ENCODE measurements at places on chromosomes 2 and 18.
A peak's percentile ranks its signal among the peaks of the same experiment; 100 is the strongest.

DNA sequence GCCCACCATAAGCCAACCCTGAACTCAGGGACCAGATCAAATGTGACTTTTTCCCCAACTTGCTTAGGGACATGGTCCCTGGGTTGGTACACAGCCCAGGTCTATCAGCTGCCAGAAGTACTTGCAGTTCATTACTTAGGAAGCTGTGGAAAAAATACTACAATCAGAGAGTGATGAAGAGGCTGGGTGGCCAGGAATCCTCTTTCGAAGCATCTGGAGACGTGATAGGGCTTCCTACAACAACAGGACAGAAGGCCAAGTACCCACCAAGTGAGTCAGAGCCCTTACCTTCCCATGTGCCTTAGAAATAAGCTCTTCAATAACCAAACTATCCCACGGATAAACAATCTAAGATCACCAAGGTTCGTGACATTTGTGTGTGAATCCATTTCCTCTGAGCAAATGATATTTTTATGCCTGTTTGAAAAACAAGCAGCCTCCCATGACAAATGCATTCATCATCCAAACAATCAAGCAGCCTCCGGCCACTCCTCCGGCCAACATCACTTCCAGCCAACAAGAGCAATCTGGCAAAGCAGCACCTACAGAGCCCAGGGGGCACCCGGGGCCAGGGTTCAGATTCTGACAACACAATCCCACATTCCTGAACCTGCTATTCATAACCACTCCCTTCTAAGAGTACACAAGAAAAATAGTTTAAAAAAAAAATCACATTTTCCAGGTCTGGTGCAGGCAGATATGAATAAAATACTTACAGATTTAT, 26.4 kb downstream of the TBC1D8 start:
- no peak for DNase-seq

DNA sequence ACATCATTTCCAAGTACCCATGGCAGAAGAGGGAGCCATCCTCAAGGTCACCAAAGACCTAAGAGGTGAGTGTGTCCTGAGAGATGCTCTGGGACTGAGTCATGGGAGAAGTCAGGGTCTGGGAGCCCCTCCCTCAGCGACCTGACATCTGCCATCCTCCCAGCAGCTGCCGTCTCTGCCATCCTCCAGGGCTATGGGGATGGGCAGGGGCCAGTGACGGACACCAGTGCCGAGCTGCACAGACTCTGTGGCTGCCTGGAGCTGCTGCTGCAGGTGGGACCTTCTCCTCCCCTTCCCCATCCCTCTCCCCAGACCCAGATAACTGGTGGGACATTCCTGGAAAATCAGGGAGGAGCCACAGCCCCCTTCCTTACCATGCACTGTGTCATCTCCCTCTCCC, 1.5 kb downstream of the RUFY4 start:
- no peak for DNase-seq

GRCh38 chr2:232448304-232448690, 7.7 kb upstream of the ALPI start:
- no peak for DNase-seq

- DNase-seq, result no peak
Observed at GRCh38 chr18:71899707-71900472, 644.3 kb downstream of the CBLN2 start.

- no peak for DNase-seq
Observed at GRCh38 chr2:18123577-18123976, 245.1 kb downstream of the KCNS3 start.

DNA sequence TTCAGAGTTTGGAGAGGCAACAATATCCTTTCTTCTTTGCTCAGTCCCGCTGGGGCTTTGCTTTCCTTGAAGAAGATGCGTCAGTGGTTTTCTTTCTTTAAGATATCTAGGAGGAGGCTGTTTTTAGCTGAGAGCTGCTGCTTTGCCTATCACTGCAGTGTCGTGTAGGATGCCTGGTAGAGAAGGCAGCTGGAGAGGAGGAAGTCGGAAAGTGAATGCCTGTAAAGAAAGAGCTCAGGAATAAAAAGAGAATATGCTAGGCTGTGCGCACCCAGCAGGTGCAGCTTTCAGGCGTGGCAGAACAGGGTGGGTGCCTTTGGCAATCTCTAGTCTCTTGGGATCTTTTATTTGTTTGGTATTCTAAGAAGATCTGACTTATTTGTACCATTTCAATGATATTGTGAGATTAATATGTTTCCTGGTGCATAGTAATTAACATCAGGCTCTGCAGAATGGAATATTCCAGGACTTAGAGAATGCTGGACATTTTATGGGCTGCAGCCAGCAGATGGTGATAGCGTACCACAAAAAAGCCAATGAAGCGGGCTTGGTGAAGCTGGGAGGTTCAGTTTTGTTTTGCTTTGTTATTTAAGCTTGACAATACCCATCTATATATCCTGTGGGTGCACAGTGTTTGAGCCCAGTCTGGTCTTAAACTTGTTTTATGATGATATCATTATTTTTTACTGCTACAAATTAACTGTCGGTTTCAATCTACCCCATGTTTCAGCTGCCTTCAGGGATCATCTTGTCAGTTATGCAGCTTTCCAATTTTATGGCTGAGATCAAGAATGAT, 34.9 kb downstream of the CAVIN2 start:
- DNase-seq, result peak; percentile 5

- no peak for DNase-seq
Observed at GRCh38 chr2:232385660-232386489, 7.3 kb downstream of the ALPP start.

- no peak for DNase-seq
Observed at GRCh38 chr2:119647440-119648169, 31.4 kb upstream of the TMEM177 start.

DNA sequence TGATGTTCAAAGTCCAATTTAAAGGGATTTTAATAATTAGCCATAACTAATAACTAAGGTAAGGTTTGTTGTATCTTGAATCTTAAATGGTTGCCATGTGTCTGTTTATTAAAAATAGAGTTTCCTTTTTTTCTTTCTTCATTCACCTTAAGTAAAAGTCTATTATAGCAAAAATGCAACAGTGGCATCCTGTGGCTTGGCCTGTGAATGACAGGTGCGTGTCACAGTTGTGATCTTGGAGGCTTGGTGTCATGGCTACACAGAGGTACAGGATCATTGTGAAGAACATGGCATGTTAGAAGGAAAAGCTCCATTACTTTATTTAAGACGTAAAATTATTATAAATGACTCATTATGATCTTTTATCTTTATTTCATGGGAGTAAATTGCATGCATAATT, 246.1 kb downstream of the BCL2 start:
- no peak for DNase-seq

DNA sequence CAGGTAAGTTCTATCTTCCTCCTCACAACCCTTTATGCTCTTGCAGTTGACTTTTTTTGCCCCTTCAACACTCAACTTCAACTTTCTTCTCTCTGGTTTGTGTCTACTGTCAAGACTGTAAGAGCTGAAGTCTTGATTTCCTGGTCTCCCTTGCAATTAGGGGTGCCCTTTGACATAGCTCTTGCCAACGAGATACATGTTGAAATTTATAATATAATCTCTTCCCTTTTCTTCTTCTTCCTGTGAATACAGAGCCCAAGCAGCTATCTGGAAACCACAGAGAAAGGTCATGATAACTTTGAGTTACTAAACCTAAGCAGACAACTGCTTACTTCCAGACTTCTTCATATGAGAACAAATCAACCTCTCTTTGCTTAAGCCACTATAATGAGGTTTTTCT, 163.5 kb downstream of the MC4R start:
- no peak for DNase-seq

GRCh38 chr2:673615-674320, 3.4 kb downstream of the TMEM18 start:
- no peak for DNase-seq

DNA sequence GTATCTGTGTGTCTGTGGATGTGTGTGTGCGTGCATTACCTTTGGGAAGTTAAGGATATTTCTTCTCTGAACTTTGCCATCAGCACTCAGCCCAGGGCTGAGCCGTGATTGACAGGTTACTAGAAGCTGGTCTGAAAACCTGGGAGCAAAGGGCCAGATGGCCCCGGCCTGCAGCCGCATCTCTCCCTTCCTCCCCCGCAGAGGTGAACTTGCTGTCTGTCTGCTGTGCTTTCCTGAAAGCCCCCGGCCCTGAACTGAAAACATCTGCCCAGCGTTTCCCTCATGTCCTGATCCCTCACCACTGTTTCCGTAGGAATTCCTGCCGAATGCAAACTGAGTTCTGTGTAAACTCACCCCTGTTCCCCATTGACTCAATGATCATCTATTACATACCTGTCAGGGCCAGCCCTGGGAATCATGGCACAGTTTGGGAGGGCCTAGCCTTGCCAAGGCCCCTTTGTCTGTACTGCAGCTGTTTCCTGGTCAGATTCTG, 45.8 kb downstream of the MYCN start:
- no peak for DNase-seq

DNA sequence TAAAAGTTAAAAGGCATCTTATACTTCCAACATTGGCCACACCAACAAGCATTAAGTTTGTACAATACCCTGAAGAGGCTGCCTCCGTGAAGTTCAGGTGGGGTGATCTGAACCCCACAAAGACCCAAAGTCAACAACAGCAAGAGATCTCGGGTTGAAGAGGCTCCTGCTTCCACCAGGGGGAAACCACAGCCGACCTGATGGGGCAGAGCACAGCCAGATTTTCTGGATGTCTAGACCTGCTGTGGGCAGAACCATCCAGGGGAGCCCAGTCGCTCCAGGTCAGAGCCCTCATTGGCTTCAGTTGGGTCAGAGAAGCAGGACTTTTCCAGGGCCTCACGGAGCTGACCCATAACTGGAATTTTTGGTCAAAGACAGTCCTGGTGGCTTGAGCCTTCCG, 66.5 kb upstream of the ACKR3 start:
- DNase-seq, result no peak

GRCh38 chr18:46755315-46756024, 1.4 kb downstream of the ST8SIA5 start:
- no peak for DNase-seq

DNA sequence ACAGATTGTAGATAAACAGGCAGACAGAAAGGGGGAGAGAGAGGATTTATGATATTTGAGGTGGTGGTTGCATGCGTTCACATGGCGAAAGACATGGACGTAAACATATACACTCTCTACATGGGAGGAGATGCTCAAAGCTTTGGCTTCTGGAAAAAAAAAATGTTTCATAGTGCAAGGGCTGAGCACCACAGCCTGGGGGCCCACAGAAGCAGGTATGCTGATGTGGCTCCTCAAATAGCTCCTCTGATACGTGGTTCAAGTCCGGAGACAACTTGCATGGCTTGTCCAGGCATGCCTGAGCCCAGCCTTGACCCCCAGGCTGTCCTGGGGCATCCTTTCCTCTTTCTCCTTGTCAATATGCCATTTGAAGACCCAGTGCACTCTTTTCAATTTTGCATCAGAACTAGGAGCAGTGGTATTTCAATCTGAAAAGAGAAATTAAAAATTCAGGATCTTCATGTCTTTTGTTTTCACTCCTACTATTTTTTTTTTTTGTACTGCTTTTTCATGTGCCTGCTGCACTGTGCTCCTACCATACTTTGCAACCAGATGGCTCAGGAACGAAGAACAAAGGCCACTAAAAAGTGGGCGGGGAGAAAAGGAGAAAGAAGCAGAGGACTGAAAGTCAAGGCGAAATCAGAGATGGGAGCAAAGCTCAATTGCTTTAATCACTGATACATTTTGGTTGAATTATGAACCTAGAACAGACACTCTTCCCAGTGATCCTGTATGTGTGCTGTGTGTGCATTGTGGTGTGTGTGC, 495.7 kb upstream of the TCF4 start:
- no peak for DNase-seq

DNA sequence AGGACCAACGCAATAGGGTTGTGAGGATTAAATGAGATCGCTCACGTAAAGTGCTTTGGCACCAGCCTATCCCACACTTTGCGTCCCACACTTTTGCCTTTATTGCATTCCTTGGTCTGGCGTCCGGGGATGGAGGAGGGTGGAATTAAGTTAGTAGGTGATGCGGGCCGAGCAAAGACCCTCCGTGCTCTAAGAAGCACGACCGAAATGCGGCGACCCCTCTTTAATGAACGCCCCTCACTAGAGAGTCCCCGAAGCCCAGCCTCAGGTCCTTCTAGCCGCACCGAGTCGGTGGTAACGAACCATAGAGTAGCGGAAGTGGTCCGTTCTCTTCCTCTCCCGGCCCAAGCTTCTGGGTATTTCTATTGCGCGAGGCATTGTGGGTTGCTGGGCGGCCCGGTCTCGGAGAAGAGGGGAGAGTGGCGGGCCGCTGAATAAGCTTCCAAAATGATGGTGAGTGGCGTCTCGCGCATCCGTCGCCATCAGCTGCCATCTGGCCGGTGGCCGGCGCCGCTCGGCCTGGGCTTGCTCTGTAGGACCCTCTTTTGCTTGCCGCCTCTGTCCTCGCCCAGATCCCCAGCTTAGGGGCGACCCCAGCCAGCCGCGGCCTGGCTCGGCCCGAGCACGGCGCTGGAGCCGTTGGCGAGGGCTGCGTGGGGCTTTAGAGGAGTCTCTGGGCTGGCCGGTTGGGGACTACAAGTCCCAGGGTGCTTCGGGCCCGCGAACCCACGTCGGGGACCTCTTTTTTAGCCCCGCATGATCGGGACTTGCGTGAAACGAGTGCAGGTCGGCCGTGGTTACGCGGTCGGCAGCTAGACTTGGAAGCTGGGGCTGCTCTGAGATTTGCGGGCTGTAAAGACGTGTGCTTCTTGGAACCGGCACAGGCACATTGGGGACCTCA, at the start of gene CCT7:
CCT7 (plus strand) TSS at position 377 of the 901 bp plus-strand sequence; CDS start at position 448, 71 bp downstream.
- DNase-seq, result peak; percentile 77

- DNase-seq, result no peak
Observed at GRCh38 chr18:50886929-50887328, 8.0 kb downstream of the ME2 start.

DNA sequence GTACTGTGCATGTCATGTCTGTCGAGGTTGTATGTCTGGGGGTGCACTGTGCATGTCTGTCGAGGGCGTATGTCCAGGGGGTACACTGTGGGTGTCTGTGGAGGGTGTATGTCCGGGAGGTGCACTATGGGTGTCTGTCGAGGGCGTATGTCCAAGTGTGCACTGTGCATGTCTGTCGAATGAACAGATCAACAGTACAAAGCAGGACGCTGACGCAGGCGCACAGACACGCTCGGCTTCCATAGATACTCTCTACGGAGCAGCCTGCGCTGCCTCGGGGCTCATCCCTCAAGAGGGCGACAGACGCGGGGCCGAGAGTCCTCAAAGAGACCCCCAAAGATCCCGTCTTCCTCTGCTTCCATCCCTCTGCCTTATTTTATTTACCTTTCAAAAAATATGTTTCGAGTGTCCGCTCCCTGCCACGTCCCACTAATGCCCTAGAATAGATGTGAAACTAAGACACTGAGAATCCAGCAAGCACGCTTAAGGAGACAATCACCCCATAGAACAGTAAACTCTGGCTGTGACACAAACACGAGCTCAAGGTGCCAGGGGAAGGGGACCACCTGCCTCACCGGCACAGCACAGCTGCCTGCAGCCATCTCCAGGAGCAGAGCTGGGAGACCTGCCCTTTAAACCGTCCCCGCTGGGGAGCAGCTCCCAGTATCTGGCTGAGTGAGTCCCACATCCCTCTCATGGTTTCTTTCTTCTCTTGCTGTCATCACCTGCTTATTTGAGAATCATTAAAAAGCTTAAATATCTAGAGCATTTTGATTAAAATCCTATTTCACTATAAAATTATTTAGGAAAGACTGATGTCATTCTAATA, 250.5 kb upstream of the MYT1L start:
- DNase-seq, result no peak
